Stimulated activated CD8-positive, alpha-beta memory T cell treated with anti-CD3 and anti-CD28 coated beads, Interleukin-15, amount 100 ng/mL, for 24 hours (primary cell): ENCODE measurements at places on chromosomes 11 and 22.

GRCh38 chr11:134683860-134684259 lies 271.8 kb upstream of the B3GAT1 start:
- no peak for DNase-seq

DNA sequence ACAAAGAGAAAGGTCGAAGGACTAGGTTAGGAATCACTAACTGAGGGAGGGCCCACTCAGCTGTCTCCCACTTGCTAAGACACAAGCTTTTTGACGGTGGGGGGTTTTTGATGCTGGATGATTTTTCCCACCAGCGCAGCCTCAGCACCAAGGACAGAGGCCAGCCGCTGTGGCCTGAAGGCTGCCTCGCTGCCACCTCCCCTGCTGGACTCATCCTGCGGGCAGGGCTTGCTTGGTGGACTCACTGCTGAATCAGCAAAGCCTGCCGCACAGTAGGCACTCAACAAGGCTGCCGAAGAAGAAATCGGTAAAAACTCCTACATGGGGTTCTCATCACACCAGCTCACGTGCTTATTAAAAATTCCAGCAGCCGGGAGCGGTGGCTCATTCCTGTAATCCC lies 2.6 kb downstream of the ALG12 start:
- no peak for DNase-seq

DNA sequence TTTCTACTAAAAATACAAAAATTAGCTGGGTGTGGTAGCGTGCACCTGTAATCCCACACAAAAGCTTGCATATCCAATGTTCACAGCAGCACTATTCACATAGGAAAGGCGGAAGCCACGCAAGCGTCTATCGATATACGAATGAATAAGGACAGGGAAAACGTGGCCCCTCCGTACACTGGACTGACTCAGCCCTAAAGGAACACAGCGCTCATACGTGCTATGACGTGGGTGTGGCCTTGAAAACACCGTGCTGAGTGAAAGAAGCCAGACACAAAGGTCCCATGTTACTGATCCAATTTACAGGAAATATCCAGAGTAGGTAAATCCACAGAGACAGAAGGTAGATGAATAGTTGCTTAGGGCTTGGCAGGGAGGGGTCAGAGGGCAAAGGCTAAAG lies 7.0 kb downstream of the LMF2 start:
- DNase-seq, result no peak

GRCh38 chr22:38353142-38353629 lies 36.0 kb upstream of the CSNK1E start:
- DNase-seq, result peak; percentile 79

GRCh38 chr11:86798988-86799387 lies 1.4 kb upstream of the PRSS23 start:
- no peak for DNase-seq

GRCh38 chr11:115506954-115507675 lies 2.9 kb upstream of the CADM1 start:
- no peak for DNase-seq

- DNase-seq, result no peak
These were observed 610 bp upstream of the TEX12 start for GRCh38 chr11:112166562-112166961.
